Left kidney (tissue), 8 donors: ENCODE measurements at places on chromosomes 6 and 20. TPM values are rescaled to one million over a fixed set of nuclear protein-coding genes. Genes with fewer than 3 reads are reported as not detected.
A peak's percentile ranks its signal among the peaks of the same experiment; 100 is the strongest.

MOG gene
- not detected for polyA plus RNA-seq

C20orf141 gene
- not detected for polyA plus RNA-seq

DNA sequence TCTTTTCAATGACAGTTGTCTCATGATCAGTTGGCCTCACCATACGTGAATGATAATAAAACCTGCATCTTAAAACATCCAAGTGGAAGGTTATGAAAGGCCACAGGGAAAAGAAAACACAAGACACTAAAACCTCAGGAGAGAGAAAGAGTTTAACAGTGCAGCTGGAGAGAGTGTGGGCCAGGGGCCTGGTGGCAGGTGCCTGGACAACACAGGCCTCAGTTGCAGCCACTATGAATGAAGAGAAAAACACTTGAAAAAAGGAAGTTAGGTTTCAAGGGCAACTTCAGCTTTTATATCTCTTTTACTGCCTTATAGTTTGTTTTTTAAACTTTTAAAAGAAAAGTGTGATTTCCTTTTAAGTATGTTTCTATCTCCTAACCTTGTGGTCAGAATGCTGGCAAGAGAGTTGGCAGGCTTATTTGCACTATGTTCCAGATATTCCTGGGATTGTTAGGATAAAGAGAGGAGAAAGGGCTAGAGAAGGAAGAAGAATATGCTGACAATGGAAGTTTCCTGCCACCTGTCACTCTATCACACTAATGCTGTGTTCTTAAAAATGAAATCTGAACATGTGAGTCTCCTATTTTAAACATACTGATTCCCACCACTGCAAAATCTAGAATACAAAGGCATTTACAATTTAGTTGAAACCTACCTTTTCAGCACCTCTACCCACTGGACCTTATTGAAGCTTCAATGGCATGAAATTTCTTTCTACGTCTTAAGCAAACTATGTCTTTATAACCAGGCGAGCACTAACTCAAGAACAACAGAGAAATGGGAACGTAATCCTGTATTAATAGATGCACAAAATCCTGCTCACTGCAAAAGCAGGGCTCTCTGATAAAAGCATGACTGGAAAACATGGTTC lies 222.4 kb downstream of the CD83 start:
- no peak for DNase-seq

DNA sequence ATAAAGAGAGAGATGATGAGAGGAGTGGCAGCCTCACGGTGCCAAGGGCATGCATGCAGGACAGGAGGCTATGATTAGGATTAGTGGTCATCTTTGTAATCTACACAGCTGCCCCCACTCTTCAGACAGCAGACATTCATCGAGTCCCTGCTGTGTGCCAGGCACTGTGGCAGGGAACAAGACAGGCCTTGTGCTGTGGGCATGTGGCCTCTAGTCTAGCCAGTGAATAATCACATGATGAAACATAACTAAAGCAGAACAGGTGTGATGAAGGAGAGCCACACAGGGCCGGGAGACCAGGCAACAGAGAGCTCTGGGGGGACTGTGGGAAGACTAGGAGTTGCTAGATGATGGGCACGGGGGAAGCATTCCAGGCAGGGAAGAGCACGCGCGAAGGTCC lies 22.2 kb downstream of the TOX2 start:
- no peak for DNase-seq

DNA sequence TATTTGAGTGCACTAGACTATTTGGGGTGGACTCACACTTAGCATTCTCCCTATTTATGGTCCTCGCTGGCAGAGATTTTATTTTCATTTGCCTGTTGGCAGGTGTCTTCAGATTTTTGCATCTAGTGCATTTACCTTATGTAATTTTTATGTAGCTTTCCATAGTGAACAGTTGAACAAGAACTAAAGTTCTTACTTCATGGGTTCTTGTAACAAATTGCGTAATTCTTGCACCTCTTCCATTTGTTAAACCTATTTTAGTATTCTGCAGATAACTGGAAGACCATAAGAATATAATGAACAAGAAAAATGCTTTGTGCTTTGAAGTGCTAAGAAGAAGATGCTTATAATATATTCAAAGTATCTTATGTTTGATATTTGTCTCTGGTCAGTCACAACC lies 252.8 kb upstream of the MMS22L start:
- DNase-seq = no peak

- no peak for DNase-seq
Measured at GRCh38 chr20:35436177-35436573, 1.9 kb downstream of the GDF5 start.

NKX2-2 gene
- not detected for polyA plus RNA-seq

DNA sequence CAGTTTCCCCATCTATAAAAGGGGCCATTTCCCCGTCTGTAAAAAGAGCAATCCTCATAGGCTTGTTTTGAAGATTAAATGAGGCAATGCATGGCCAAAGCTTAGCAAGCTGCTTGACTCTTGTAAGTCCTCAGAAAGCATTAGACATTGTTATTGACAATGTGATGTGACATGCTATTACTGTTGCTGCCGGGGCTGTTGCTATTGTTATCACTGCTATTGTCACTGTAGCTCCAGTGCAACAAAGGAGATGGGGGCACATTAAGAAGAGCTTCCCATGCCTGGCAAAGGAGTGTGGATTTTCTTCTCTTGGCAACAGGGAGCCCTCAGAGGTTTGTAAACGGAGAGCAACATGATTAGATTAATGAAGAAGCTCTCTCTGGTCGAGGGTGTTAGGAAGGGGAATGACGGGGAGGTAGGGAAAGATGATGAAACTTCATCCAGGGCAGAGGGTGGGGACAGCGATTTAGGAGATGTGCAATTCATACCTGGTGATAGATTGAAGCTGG lies 33.1 kb upstream of the FAM83D start:
- no peak for DNase-seq

GRCh38 chr6:121399966-121400365 lies 35.5 kb upstream of the GJA1 start:
- DNase-seq = no peak

- no peak for DNase-seq
Measured at GRCh38 chr6:52497652-52498408, 77.7 kb downstream of the EFHC1 start.

DNA sequence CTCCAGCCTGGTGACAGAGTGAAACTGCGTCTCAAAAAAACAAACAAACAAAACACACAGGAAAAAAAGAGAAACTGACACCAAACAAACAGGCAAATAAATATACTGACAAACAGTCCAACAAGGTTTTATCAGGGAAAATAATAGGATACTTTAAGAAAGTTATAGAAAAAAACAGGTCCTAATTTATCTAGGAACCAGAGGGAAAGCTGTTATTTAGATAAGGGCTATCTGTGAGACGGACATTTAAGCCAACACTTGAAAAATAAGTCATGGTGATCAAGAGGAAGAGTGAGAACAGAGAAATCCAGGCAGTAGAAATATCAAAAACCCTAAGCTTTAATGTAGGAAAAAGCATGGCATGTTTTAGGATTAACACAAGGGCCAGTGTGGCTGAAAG lies 68.9 kb downstream of the FAM217A start:
- DNase-seq = no peak

DNA sequence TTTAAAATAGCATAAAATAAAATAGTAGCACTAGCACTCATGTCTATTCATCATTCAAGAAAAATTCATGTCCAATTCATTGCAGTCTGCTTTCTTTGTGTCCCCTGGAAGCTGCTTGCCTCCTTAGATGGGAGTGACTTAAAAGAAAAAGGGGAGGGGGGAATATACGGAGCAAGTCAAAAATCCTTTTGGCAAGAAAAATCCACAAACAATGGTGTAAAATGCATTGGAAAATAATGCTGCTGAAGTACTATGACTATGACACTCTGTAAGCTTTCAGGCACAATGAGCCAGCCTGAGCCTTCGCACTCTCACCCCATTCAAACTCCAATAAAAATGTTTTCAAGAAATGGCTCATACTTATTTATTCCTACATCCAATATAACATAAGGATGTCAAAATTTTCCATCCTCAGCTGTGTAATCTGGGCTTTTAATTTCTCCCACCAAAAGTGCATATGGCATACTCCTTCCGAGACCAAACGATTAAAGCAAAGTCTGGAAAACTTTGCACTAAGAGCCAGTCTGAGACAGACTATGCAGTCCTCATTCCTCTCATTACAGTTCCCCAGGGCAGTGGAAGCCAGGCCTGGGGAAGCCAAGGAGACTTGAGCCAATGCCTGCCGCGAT lies 790 bp downstream of the NEDD9 start:
- DNase-seq = no peak

DNA sequence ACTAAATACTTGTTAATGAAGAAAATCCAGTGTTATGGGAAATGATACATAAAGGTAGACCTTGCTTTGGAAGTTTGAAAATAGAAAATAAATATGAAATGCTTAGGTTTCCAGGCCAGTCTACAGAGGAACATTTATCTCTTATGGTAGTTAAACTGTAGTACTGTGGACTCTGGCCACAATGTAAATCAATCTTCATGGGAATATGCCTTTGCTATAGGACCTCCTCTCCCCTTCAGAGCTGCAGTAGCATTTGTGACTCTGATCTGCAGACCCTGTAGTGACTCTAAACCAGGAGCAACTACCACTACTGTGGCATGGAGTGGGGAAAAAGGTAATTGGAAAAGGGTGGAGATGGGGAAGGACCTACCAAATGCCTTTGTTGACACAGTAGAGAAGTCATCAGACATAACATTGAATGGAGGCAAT lies 4.5 kb downstream of the HSPA1A start:
- no peak for DNase-seq

DNA sequence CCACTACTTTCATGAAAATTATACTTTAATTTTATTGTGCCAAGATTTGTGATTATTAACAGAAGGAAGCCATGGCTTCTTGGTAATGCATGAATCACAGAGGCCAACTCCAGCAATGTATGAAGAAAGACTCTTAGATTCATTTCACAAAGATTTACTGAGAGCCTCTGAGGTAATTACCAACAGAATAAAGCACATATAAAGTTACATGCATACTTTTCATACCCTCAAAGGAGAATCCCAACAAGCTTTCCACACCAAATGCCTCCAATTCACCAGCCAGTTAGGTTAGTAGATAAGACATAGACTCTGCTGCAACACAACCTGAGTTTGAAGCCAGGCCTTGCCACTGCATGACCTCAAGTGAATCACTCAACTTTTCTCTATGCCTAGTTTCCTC lies 41.9 kb downstream of the HBS1L start:
- no peak for DNase-seq

TPD52L1 gene
- polyA plus RNA-seq = 92.7 TPM

DNA sequence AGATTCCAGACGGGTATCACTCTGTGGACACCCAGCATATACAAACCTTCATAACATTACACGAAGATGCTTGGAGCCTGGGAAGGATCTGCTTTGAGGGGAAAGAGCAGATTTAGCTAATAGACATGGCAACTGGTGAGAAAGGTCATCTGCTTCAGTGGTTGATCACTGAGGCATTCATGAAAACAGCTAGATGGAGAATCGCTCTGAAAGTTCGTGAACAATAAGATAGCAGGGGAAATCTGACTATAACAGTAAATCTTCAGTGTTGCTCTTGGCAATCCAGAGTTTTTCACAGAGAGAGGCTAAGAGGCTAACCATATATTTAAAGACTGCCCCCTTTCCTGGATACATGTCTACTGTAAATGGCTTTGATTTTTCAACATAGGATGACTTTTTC lies 245.3 kb downstream of the FARS2 start:
- DNase-seq = peak; percentile 42

- DNase-seq = no peak
Measured at GRCh38 chr6:163717106-163717764, 302.7 kb downstream of the QKI start.

- DNase-seq = no peak
Measured at GRCh38 chr6:36076178-36077063, 48.8 kb downstream of the MAPK14 start.

GRCh38 chr6:42781796-42782688 lies at the start of gene BICRAL:
BICRAL (plus strand) TSS chr6:42782052; CDS start chr6:42822023, 39,971 bp downstream.
- peak; percentile 86 for DNase-seq

DNA sequence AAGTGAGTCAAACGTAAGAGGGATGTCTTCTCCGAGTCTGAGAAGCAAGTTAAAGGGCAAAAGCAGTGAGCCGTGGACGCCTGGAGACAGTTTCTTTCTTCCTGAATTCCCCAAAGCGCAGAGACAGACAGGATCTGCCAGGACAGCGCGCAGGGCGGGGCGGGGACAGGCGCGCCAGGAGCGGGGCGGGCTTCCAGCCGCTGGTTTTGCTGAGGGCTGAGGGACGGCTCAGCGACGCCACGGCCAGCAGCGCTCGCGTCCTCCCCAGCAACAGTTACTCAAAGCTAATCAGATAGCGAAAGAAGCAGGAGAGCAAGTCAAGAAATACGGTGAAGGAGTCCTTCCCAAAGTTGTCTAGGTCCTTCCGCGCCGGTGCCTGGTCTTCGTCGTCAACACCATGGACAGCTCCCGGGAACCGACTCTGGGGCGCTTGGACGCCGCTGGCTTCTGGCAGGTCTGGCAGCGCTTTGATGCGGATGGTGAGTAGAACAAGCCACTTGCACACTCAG lies at the start of gene SCGN:
TSS of gene SCGN (plus strand) at position 209 of the 509 bp plus-strand sequence. CDS start at position 398, 189 bp downstream.
- DNase-seq = peak; percentile 84

DNA sequence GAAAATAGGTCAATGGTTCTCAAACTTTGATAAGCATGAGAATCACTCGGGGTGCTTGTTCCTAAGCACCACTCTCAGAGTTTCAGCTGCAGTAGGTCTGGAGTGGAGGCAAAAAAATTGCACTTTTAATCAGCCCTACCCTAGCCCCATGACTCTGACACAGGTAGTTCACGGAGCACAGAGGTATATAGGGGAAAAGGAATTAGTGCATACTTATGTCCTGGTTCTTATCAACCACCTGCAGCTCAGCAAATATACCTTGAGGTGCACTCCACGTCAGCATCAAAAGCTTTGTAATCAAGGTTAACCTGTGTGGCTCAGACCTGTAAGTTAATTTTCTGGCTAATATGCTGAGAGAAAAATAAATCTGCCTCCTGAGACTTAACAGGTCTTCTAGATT lies 138.8 kb upstream of the HMGN3 start:
- no peak for DNase-seq

CCDC170 gene
- polyA plus RNA-seq = 5.3 TPM

DNA sequence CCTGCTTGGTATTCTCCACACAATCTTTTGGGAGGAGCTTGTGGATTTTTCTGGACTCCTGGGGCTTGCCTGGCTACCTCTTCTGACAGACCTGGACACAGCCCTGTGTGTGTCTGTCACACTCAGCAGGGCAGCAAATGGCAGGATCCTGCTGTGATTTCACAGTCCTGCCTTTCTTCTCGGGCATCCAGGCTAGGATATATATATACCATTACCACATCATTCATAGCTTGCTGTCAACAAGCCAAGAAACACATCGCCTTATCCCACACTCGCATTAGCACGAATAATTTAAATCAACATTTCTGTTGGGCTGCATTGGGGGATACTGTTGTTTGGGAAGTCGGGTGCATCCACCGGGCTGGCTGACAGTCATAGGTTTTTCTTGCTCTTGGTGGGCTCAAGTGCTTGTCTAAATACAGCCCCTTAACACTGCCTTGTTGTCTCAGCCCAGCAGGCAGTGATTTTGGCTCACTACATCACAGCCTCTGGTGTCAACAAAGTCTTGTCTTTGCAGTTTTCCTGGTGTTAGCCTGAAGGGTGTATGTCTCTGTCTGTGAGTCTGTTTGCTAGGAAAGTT lies 154.9 kb upstream of the FERMT1 start:
- no peak for DNase-seq

GRCh38 chr6:94349227-94349626 lies 929.9 kb upstream of the EPHA7 start:
- no peak for DNase-seq

ASIP gene
- 0.70 TPM for polyA plus RNA-seq

- DNase-seq = peak; percentile 53
Measured at GRCh38 chr6:152750694-152751093, at the start of gene VIP. VIP (plus strand) TSS chr6:152750797; CDS start chr6:152752178, 1,381 bp downstream.
